Right lobe of liver (tissue), 6 donors: ENCODE measurements at places on chromosomes 12 and 14. TPM values are rescaled to one million over a fixed set of nuclear protein-coding genes. Genes with fewer than 3 reads are reported as not detected.

The KCNJ8 gene
- total RNA-seq = 27.7 TPM

The MAGOHB gene
- total RNA-seq = 7.9 TPM

The RAD9B gene
- 0.58 TPM for total RNA-seq

The SCN8A gene
- 4.2 TPM for total RNA-seq

The PLCZ1 gene
- total RNA-seq = not detected

The FAIM2 gene
- not detected for total RNA-seq

The NFATC4 gene
- 1.0 TPM for total RNA-seq

The EEA1 gene
- total RNA-seq = 15.7 TPM

The BCDIN3D gene
- 1.8 TPM for total RNA-seq

The HOXC12 gene
- not detected for total RNA-seq

The CRACR2A gene
- total RNA-seq = 0.43 TPM

The GSC gene
- total RNA-seq = not detected

- H3K36me3 ChIP-seq = peaks cover 59% of the 10 kb centered on the region
- no peaks in the 10 kb centered on the region for H3K27me3 ChIP-seq
- H3K4me3 ChIP-seq = no peak overlapping the region
- no peaks in the 10 kb centered on the region for H3K4me1 ChIP-seq
- H3K27ac ChIP-seq = no peak overlapping the region
These were observed 17.0 kb downstream of the UBE3B start for GRCh38 chr12:109494348-109494881.

- no peak for DNase-seq
- H3K4me1 ChIP-seq = peaks cover 8% of the 10 kb centered on the region
- no peaks in the 10 kb centered on the region for H3K27me3 ChIP-seq
- H3K27ac ChIP-seq = no peak overlapping the region
These were observed 92.7 kb downstream of the MED13L start for GRCh38 chr12:116184763-116185162.

GRCh38 chr12:113835896-113836295, 130.2 kb downstream of the RBM19 start:
- H3K27ac ChIP-seq = no peak overlapping the region
- DNase-seq = no peak
- no peaks in the 10 kb centered on the region for H3K4me1 ChIP-seq
- no peaks in the 10 kb centered on the region for H3K27me3 ChIP-seq

DNA sequence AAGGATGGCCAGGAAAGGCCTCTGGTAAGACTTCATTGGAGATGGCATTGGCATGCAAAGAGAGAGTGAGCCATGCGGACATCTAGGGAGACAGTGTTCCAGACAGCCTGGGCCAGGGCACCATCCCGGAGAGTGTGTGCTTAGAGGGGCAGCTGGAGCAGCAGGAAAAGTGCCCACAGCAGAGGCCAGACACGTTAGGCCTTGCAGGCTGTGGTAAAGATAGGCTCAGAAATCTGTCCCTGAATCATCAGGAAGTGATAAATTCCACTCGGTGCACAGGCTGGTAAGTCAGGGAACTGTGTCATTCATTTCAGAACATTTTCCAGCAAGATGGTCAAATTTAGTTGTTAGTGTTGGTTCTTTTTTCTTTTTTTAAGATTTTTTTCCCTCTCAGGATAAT, 8.8 kb downstream of the GALNT16 start:
- no peaks in the 10 kb centered on the region for H3K27me3 ChIP-seq
- H3K4me3 ChIP-seq = no peak overlapping the region
- H3K36me3 ChIP-seq = no peaks in the 10 kb centered on the region
- no peak overlapping the region for H3K27ac ChIP-seq

DNA sequence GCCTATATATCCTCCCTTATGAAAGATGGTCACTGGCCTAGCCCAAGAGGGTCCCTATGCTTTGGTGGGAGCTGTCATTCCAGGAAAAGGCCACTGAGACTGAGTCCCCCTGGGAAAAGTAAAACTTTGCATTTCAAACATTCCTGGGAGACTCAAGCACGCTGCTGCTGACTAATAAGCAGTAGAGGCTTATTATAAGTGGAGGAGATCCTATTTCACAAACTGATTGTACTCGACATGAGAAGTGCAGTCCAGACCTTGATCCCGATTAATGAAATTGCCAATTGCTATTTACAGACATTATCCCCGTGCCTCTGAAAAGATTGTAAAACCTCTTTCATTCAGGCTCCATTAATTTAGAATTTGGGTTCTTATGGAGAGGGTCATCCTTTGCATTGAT, 96.6 kb downstream of the EMP1 start:
- no peaks in the 10 kb centered on the region for H3K27me3 ChIP-seq
- H3K4me3 ChIP-seq = no peak overlapping the region
- no peak for DNase-seq
- H3K27ac ChIP-seq = no peak overlapping the region
- H3K36me3 ChIP-seq = no peaks in the 10 kb centered on the region
- no peaks in the 10 kb centered on the region for H3K4me1 ChIP-seq

- no peak overlapping the region for H3K27ac ChIP-seq
- H3K4me1 ChIP-seq = no peaks in the 10 kb centered on the region
- H3K36me3 ChIP-seq = no peaks in the 10 kb centered on the region
- no peaks in the 10 kb centered on the region for H3K27me3 ChIP-seq
- H3K4me3 ChIP-seq = no peak overlapping the region
These were observed 228.4 kb upstream of the NPAS3 start for GRCh38 chr14:32710231-32710671.

- no peaks in the 10 kb centered on the region for H3K36me3 ChIP-seq
- no peak for DNase-seq
- H3K4me3 ChIP-seq = no peak overlapping the region
These were observed 12.2 kb downstream of the BICD1 start for GRCh38 chr12:32118806-32119205.

DNA sequence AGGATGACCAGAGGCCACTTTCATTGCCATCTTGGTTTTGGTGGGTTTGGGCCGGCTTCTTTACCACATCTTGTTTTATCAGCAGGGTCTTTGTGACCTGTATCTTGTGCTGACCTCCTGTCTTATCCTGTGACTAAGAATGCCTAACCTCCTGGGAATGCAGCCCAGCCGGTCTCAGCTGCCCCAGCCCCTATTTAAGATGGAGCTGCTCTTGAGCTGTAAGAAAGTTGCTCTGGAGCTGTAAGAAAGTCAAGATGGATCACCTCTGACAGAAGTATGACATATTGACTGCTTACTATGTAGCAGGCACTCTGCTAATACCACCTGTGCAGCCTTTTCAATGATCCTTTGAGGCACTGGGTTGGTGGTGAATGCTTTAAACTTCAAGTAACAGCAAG, 52.1 kb downstream of the RIN3 start:
- no peak overlapping the region for H3K4me3 ChIP-seq
- H3K27me3 ChIP-seq = no peaks in the 10 kb centered on the region
- peaks cover 2% of the 10 kb centered on the region for H3K4me1 ChIP-seq
- H3K27ac ChIP-seq = no peak overlapping the region
- H3K36me3 ChIP-seq = no peaks in the 10 kb centered on the region

- no peaks in the 10 kb centered on the region for H3K36me3 ChIP-seq
- no peak for DNase-seq
- peak overlapping the region; percentile 3 for H3K27ac ChIP-seq
- no peaks in the 10 kb centered on the region for H3K27me3 ChIP-seq
- peak overlapping the region; percentile 52 for H3K4me3 ChIP-seq
These were observed 19.1 kb upstream of the DHRS7 start for GRCh38 chr14:60184146-60184904.

GRCh38 chr12:104721039-104721405, 237.1 kb downstream of the SLC41A2 start:
- no peaks in the 10 kb centered on the region for H3K27me3 ChIP-seq
- H3K4me3 ChIP-seq = no peak overlapping the region
- H3K27ac ChIP-seq = peak overlapping the region; percentile 16
- no peaks in the 10 kb centered on the region for H3K36me3 ChIP-seq

- peak within 1 kb of the TSS; percentile 62 for H3K4me3 ChIP-seq
- peak within 1 kb of the TSS; percentile 39 for H3K27ac ChIP-seq
- H3K27me3 ChIP-seq = no peaks in the 10 kb centered on the region
- peak; percentile 67 for DNase-seq
These were observed at the start of gene CARMIL3 for GRCh38 chr14:24051789-24052655. CARMIL3 (plus strand) TSS chr14:24052009; CDS start chr14:24052154, 145 bp downstream.

DNA sequence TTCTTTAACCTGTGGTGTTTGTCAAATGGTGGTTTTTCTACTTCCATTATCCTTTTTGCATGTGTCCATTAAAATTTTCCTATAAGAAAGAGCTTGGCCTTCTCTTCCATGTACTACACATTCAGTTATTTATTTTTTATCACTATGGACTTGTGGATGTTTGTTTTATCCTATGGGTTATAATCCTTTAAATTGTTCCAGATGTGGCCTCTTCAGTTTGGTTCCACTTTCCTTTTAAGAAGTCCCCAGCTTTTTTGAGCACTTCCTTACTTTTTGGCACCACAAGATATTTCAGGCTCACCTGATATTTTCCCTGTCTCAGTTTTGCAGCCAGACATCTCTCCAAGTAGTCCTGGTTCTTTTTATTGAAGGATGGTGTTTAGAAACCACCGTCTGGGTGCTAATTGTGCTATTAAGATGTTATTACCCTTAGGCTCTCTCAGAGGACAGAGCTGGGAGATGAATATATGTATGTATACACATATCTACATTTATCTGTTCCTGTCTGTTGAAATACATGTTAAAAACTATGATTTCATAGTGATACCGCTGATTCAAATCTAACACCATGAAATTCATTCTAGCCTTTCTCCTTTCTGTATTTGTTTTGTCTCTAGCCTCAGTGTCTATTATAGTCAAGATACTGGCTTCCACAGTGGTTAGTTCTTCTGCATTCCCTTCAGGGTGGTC, 408.5 kb upstream of the RGS6 start:
- no peaks in the 10 kb centered on the region for H3K4me1 ChIP-seq
- no peaks in the 10 kb centered on the region for H3K36me3 ChIP-seq
- no peak overlapping the region for H3K27ac ChIP-seq
- no peak for DNase-seq
- no peaks in the 10 kb centered on the region for H3K27me3 ChIP-seq

- no peak overlapping the region for H3K27ac ChIP-seq
- peaks cover 13% of the 10 kb centered on the region for H3K4me1 ChIP-seq
- no peaks in the 10 kb centered on the region for H3K36me3 ChIP-seq
- no peak for DNase-seq
- no peaks in the 10 kb centered on the region for H3K27me3 ChIP-seq
These were observed 5.0 kb upstream of the SRSF9 start for GRCh38 chr12:120474616-120474960.

- peaks cover 28% of the 10 kb centered on the region for H3K4me1 ChIP-seq
- H3K4me3 ChIP-seq = peak overlapping the region; percentile 12
- H3K27me3 ChIP-seq = no peaks in the 10 kb centered on the region
These were observed 20.1 kb downstream of the TSPAN9 start for GRCh38 chr12:3097186-3097804.
